Large intestine (tissue), 12 donors: ENCODE measurements at places on chromosomes 3 and 15. TPM values are rescaled to one million over a fixed set of nuclear protein-coding genes. Genes with fewer than 3 reads are reported as not detected.
A peak's percentile ranks its signal among the peaks of the same experiment; 100 is the strongest.

GRCh38 chr3:119778811-119779210 is 3.1 kb upstream of the NR1I2 start:
- DNase-seq, result no peak

DNA sequence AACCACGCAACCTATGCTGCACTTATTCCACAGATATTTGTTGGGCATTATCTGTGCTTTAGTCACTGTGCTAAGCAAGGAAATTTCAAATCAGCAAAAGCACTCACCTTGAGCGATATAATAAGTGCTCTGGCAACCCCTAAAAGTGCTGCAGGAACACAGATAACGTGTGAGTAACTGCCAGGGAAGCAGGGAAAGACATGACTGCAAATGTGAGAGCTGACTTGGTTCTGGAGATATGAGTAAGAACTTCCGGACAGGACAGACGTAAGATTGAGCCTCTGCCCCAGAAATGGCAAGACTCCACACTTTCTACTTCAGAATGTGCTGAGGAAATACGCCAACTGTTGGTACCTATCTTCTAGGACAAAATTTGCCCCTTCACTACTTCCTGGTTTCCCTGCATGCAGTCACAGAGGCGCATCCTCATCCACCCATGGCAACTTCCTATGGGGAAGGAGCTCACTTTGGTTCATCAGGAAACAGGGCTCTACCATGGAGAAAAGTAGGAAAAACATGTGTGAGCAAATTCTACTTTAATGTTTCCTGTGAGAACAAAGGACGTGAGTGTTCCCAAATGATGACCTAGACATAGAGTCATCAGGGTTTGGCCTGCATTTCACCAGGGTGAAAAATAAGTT is 41.7 kb downstream of the AQP9 start:
- no peak for DNase-seq

GRCh38 chr15:36313021-36313420 is 266.4 kb upstream of the CDIN1 start:
- no peak for DNase-seq

GRCh38 chr15:33211176-33211808 is 16.8 kb upstream of the FMN1 start:
- DNase-seq, result peak; percentile 64

DNA sequence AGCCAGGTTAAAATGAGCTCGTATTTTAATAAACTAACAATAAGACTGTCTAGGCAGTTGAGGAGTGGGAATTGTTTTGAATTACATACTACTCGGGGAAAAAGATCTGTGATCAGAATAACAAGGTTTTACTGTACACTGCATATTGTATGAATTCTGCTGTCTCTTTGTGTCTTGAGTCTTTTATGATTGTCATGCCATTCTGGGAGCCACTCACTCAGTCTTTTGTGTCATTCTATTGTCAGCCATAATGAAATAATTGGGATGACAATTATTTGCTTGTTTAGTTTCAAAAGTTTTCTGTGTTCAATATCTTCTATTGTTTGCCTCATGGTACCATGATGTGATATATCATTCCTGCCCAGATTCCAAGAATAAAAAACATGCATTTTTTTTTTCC is 339.6 kb upstream of the TBL1XR1 start:
- no peak for DNase-seq

GRCh38 chr15:52514482-52514881 is 14.2 kb downstream of the MYO5A start:
- DNase-seq, result no peak

- no peak for DNase-seq
These were observed 38.5 kb downstream of the HDC start for GRCh38 chr15:50227076-50227475.

GRCh38 chr3:51943451-51944391 is 1.6 kb downstream of the PARP3 start:
- DNase-seq, result no peak

DNA sequence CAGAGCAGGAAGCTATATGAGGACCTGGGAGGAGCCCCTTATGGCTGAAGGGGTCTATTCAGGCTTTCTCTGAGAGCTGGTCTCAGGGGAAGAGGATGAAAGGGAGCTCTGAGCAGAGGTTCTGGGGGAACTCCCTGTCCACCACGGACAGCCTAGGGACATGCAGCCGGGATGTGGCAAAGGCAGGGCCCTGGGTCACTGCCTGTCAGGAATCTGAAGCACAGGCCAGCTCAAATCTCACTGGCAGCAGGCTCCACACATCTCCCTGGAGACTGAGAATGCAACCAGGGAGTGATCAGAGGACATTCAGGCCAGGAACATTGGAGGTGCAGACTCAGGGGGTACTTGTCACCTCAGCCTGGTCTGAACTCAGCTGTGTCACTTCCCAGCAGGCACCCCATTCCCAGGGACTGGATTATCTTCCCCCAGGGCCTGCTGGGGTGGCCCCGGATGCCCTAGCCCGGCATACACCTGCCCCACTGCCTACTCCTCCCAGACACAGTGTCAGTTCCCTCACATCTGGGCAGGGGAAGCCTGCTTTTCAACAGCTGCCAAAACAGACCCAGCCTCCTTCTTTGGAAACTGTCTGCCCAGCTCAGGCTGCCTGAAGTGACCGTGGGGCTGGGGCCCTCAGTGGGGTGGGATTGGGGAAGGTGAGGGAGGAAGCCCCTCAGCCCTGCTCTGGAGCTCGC is 18.3 kb upstream of the SEMA3F start:
- no peak for DNase-seq

DNA sequence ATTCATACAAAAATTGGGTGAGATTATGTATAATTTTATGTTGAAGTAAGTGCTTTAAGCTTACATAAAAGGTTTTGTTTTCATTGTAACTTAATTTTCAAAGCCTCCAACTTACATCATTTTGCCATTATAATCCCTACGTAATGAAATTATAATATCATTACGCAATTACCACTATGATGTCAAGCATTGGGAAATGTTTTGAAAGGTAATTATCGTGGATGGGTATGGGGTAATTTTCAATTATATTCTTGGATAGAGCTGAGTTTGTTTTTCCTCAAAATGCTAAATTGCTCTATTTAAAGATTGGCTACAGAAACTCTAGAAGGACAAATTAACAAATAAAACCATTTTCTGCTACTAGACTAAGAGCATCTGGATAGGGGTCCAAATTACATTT is 80.2 kb upstream of the FAM3D start:
- no peak for DNase-seq

- DNase-seq, result no peak
These were observed 78.1 kb downstream of the NR1D2 start for GRCh38 chr3:24023197-24023596.

- no peak for DNase-seq
These were observed 113.9 kb downstream of the RORA start for GRCh38 chr15:61115241-61115640.

- DNase-seq, result no peak
These were observed 39.0 kb downstream of the IL12A start for GRCh38 chr3:160027541-160028195.

GRCh38 chr15:71752128-71752527 is 58.2 kb upstream of the NR2E3 start:
- DNase-seq, result no peak

CHRNA5 gene
- 3.7 TPM for polyA plus RNA-seq

TMEM212 gene
- polyA plus RNA-seq, result not detected

ASB14 gene
- polyA plus RNA-seq, result 0.78 TPM
